ENCODE measurements at places on chromosomes 6 and 20.

DNA sequence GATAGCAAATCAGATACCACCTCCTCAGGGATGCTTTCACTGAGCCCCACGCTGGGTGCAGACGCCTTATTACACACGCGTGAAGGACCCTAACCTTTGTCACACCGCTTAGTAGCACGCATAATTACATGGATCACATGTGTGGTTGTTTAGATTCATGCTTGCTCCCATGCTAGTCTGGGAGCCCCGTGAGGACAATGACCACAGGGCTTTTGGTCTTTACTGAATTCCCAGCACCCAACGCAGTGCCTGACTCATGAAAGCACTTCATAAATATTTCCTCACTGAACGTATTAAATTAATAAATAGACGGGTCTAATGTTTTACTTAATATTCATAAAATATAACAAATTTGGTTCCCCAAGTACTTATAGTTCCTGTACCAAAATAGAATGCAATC is 132.5 kb downstream of the ALDH8A1 start:
- DNase-seq: no peak

DNA sequence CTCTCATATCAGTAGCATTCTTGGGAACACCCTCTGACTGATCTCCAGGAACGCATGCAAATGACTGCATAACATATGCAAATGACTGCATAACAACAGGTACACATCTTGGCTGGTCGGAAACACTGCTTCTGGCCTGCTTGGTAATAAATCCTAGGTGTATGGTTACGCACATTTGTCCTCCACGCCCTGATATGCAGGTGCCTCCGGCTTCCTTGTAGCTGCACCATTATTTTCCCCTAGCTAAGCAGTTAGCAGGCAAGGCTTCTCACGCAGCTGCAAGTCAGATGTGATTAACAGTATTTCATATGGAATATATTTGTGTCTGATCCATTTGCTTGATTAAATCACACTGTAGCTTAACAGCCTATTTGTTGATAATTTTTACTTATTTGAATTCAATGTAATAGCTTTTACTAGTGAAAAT is 5.9 kb downstream of the RPS6KA2 start:
- DNase-seq: no peak

GRCh38 chr6:166277892-166278578 is 30.2 kb downstream of the PRR18 start:
- no peak for DNase-seq

GRCh38 chr6:39903656-39904055 is 30.6 kb downstream of the MOCS1 start:
- no peak for DNase-seq

DNA sequence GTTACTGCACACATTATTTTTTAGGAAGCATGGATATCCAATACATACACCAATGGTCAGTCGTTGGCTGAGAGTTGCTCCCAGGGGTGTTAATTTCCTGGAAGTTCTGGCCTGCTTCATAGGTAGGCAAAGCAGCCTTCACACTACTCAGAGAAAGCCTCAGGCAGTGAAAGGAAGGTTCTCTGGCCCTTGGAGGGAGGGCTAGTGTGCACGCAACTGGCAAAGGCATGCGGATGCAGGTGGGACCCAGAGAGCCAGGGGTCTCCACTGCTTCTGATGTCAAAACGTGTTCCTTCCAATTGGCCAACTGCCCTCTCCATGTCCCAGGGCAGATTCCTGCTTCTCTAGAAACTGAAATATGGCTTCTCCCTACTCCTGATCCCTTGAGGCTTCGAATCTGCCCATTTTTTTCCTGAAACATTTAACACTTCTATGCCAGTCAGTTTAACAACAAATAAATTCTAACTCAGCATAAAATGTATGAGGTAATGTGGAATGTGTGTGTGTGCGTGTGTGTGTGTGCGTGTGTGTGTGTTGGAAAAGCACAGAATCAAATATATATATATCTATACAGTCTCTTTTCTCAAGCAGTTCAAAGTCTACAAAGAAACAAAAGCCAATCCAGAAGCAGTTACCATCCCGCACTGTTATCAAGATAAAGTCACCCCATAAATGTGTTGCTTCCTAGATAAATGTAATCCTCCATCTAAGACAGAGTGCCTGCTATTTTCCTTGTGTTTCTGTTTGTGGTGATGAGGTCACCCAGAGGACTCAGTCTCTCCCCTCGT is 94.0 kb upstream of the HIVEP1 start:
- DNase-seq: no peak
